ENCODE measurements at places on chromosomes 13 and 19.

DNA sequence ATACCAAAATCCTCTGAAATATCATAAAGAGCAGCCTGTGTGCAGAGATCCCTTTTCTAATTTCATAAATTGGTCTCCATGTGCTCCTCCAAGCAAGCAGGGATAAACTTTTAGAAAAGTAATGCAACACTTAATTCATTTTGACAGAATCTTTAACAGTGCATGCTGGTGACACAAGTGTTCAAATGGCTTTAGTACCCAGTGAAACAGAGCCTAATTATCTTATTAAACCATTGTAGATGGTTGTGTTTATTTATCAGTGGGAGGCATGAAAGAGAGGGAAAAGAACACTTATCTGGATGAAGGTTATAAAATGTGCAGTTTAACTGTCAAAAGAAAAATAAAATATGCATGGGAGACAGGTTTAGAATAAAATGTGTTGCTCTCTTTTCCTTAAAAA lies 945.0 kb upstream of the PCDH20 start:
- DNase-seq, result no peak

DNA sequence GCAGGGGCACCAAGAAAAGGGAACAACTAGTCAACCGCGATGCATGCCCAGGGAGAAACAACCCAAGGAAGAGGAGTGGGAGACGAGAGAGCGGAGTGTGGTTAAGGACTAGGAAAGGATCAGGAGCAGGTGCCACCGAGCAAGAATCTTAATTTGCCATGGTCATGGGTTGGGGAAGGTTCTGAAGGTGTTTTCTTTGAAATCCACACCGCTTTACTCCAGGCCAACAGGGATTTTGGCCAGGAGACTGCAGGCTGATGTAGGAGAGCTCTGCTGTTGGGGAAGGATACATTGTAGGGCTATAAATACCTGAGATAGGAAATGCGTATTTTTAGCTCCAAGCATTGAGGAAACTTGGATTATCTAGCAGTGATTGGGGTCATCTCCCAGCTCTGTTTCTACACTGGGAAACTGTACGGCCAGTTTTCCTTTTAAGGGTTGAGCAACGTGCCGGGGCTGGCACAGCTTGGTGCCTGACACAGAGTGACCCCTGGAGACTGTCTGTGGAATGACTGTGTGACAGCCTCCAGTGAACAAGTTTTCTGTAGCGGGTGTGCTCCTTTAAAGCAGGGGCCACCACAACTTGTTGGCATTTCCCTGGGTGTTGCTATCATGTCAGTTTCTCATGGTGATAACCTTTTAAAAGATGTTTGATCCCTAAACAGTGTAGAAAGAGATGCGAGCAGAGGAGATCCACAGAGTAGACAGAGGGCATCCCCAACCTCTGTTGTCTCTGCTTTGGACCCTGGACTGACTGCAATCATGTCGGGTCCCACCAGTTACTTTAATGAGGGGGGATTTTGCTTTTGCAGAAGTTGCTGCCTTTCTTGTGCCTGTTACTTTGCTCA lies 34.3 kb downstream of the ZNF536 start:
- no peak for DNase-seq

- DNase-seq, result no peak
Measured at GRCh38 chr13:76936763-76937162, 11.5 kb upstream of the ACOD1 start.

DNA sequence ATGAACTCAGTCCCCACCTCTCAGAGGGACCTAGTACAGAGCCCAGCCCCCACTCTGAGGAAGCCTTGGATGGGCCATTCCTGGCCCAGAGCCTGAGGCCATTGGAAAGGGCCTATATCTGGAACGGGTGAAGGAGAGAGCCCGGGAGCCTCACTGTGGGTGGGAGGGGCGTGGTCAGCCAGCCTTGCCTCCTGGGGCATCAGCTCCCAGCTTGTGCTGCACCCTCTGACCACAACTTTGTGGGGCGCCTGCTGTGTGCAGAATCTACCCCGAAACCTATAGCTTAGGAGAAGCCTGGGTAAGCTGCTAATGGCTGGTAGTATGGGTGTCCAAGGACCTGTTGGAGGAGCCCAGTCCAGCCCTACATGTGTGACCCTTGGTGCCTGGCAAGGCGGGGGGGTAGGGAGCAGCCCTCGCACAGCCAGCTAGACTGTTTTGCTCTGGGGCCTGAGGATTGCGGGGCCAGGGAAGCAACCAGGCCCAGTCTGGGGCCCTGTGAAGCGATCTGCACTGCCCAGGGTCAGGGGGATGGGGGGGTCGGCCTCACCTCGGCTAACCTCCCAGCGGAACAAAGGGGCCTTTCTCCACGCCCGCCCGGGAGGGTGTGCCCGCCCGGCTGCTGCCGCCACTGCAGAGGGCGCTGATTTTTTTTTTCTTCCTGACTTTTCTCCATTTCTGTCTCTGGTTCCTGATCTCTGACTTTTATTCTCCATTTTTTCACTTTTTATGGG lies 42.3 kb downstream of the LYL1 start:
- DNase-seq, result no peak

- DNase-seq, result no peak
Measured at GRCh38 chr13:23554000-23554399, 16.2 kb upstream of the TNFRSF19 start.

DNA sequence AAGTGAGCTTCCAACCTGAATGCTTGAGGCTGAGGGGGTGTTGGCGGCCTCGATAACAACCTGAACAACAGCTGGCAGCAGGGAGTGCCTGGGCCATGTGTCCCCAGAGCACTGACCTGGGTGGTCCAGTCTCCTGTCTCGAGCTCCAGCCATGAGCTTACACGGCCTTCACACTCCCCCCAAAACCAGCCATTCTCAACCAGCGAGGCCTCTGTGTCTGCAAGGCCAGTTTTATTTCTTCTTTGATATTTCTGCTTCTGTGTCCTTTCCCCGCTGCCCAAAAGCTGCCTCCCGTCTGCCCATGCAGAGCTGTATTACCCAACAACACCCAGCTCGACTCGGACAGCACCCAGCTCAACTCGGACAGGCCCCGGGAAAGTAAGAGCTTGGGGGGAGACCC lies 32.5 kb upstream of the TFDP1 start:
- DNase-seq, result no peak

DNA sequence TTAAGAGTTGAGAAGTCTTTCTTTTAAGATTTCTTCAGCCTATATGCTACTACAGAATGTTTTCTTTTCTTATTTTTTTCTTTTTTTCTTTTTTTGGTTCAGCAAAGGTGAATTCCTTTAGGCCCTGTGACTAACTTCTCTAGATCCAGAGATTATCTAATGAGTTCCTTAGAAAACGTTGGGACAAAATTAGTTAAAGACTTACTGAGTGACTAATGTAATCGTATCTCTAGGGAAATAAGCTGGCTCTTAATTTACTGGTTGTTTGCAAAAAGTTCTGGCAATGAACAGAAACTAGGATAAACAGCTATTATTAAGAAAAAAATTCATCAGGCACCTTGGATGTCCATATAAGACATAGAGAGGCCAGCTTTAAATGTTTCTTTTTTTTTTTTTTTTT lies 30.7 kb upstream of the CSNK1A1L start:
- DNase-seq, result no peak

- no peak for DNase-seq
Measured at GRCh38 chr13:51520524-51520923, 63.7 kb upstream of the WDFY2 start.

GRCh38 chr13:25821776-25822175 lies 230.0 kb downstream of the SHISA2 start:
- no peak for DNase-seq

- peak; percentile 74 for DNase-seq
Measured at GRCh38 chr19:11256189-11256588, 6.1 kb downstream of the DOCK6 start.

- DNase-seq, result peak; percentile 27
Measured at GRCh38 chr13:19634256-19634740, 839 bp downstream of the MPHOSPH8 start.

DNA sequence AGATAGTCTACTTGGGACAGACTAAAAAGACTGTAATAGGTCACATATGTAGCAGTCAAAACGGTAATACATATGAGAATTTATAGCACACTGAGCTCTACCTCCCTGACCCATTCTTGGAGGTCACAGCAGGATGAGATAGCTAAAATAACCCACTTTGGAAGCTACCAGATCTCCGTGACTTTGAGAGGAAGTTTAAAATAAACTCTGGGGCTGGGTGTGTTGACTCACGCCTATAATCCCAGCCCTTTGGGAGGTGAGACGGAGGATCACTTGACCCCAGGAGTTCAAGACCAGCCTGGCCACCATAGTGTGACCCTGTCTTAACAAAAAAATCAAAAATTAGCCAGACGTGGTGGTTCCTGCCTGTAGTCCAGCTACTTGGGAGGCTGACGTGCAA lies 45.3 kb downstream of the DHRS12 start:
- no peak for DNase-seq

DNA sequence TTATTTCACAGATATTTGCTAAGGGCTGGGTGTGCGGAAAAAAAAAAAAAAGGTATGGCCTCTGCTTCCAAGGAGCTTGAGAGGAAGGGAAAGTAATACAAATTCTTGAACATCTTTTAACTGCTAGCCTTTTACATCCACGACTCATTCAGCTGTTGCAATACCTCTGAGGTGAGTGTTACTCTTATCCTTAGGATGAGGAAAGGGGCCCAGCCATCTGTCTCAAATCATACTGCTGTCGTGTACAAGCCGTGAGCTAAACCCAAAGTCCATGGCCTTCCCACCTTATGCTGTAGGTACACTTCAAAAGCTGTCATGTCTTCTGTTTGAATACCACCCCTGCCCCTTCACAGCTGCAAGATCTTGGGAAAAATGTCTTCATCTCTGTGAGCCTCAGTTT lies 146.8 kb downstream of the KCNRG start:
- no peak for DNase-seq

DNA sequence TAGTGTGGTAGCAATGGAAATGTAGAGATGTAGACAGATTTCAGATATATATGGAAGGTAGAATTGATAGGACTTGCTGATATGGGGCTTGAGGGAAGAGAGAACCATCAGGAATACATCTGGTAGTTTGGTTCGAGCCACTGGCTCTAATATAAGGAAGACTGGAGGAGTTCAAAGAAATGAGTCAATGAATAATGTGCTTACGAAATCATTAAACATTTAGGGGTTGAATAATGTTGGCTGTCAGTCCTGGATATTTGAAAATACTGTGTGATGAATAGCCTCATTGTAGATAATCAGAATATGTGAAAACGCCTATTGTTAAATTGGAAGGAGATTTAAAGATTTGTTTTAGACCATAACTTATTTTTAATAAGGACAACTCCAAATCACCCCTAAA lies 21.6 kb downstream of the SGCG start:
- DNase-seq, result no peak

DNA sequence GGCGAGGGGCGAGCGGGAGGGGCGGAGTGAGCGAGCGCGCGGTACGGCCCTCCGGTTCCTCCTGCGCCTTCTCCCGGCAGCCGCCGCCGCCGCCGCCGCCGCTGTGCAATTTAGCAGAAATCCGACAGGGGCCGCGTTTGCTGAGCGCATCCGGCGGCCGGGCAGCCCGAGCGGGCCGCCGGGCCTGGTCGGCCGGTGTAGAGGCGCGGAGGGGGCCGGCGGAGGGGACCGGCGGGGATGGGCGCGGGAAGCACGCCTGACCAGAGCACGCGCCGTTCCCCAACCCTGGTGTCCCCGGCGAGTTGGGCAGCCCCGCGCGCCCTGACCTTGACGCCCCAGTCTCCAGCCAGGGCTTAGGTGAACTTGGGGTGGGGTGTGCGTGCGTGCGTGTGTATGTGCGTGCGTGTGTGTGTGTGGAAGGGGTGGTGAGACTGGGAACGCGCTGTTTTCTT lies 144.5 kb upstream of the ZNF536 start:
- peak; percentile 79 for DNase-seq

All from left kidney (tissue), 8 donors.